CD4-positive, CD25-positive, alpha-beta regulatory T cell (primary cell): ENCODE measurements at places on chromosomes 5 and 9. TPM values are rescaled to one million over a fixed set of nuclear protein-coding genes. Genes with fewer than 3 reads are reported as not detected.

- H3K27ac ChIP-seq = no peak overlapping the region
- no peaks in the 10 kb centered on the region for H3K4me1 ChIP-seq
- no peaks in the 10 kb centered on the region for H3K27me3 ChIP-seq
- no peak for DNase-seq
- H3K4me3 ChIP-seq = no peak overlapping the region
- no peaks in the 10 kb centered on the region for H3K36me3 ChIP-seq
Observed at GRCh38 chr5:124713595-124713994, 32.8 kb downstream of the ZNF608 start.

GRCh38 chr5:138697720-138698360 is 55.4 kb upstream of the CTNNA1 start:
- DNase-seq = no peak
- H3K27ac ChIP-seq = no peak overlapping the region
- H3K4me1 ChIP-seq = no peaks in the 10 kb centered on the region
- H3K4me3 ChIP-seq = no peak overlapping the region
- no peaks in the 10 kb centered on the region for H3K36me3 ChIP-seq
- peaks cover 12% of the 10 kb centered on the region for H3K27me3 ChIP-seq

NEURL1B gene
- total RNA-seq = 0.22 TPM

DNA sequence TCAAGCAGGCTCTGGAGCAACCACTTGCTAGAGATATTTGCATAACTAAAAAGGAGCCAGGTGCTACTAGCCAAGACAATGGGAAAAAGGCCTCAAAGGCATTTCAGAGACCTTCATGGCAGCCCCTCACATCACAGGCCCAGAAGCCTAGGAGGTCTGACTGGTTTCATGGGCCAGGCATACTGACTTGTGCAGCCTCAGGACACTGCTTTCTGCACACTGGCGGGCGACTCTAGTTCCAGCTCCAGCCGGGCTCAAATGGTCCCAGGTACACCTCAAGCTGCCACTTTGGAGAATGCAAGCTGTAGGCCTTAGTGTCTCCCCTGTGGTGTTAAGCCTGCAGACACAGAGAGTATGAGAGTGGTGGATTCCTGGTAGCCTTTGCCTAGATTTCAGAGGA is 27.1 kb downstream of the COX7C start:
- H3K27me3 ChIP-seq = peaks cover 4% of the 10 kb centered on the region
- no peak for DNase-seq
- H3K4me1 ChIP-seq = no peaks in the 10 kb centered on the region
- no peak overlapping the region for H3K27ac ChIP-seq

DNA sequence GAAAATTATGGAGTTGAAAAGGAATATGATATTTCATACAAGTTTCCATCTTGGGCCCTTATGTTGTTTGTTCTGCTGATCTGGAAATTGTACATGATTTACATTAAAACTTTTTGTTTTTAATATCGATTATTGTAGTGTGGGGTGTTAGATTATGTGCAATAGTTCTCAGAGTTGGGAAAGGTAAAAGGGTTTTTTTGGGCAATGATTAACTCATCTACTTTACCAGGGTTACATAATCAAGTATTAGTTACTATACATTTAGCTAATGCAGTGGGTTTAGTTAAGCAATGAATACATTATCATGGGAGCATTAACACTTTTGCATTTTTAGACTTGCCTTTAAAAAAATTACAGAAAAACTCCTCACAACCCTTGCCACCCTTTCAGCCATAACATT is 134.0 kb downstream of the ZSWIM6 start:
- no peaks in the 10 kb centered on the region for H3K36me3 ChIP-seq
- H3K27ac ChIP-seq = no peak overlapping the region
- no peaks in the 10 kb centered on the region for H3K4me1 ChIP-seq
- no peak for DNase-seq
- H3K4me3 ChIP-seq = no peak overlapping the region

TIMD4 gene
- 5.1 TPM for total RNA-seq

- no peak overlapping the region for H3K27ac ChIP-seq
- H3K4me1 ChIP-seq = no peaks in the 10 kb centered on the region
- DNase-seq = no peak
- H3K4me3 ChIP-seq = no peak overlapping the region
- H3K27me3 ChIP-seq = no peaks in the 10 kb centered on the region
- no peaks in the 10 kb centered on the region for H3K36me3 ChIP-seq
Observed at GRCh38 chr9:75591972-75592371, 298.5 kb upstream of the PCSK5 start.

DNA sequence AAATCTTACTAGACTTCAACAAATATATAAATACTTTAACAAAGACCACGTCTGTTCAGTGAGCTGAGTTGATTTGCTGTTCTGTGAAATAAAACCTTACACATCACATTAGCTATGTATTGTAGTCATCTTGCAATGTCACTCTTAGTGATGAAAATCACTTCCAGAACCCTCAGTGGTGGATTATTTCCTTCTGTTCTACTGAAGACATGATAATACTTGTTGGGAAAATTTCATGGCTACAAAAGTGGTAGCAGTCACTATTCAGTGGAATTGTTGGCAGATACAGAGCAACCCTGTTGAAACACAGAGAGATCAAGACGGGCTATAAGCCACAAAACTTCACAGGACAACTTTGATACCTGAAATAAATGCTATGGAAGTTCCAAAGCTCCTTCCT is 26.7 kb upstream of the FAM169A start:
- peaks cover 4% of the 10 kb centered on the region for H3K27me3 ChIP-seq
- DNase-seq = no peak
- H3K4me3 ChIP-seq = no peak overlapping the region
- H3K36me3 ChIP-seq = no peaks in the 10 kb centered on the region
- no peaks in the 10 kb centered on the region for H3K4me1 ChIP-seq

TRIM41 gene
- 40.8 TPM for total RNA-seq

- no peak for DNase-seq
- no peaks in the 10 kb centered on the region for H3K36me3 ChIP-seq
- H3K27me3 ChIP-seq = no peaks in the 10 kb centered on the region
- no peak overlapping the region for H3K27ac ChIP-seq
- no peaks in the 10 kb centered on the region for H3K4me1 ChIP-seq
Observed at GRCh38 chr5:98065261-98065909, 708.1 kb upstream of the RGMB start.

GLIPR2 gene
- 55.7 TPM for total RNA-seq
